ENCODE measurements at places on chromosomes 7 and 10.

DNA sequence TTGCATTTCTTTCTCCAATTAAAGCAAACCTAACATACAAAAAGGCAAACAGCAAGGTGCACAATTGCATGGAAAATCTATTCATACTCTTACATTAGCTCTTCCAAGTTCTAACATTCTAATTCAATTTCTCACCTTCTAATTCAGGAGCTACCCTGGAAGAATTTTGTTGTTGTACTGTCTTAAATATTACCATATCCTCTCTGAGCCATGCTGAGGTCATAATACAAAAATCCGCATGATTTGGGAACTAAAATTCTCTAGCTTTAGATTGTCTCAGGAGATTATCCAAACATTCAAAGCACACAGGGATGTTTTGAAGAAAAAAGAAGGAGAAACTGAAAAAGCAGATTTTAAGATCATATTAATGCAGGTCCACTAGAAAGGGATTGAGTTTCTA lies 229.9 kb downstream of the KIAA1217 start:
- no peak for DNase-seq

DNA sequence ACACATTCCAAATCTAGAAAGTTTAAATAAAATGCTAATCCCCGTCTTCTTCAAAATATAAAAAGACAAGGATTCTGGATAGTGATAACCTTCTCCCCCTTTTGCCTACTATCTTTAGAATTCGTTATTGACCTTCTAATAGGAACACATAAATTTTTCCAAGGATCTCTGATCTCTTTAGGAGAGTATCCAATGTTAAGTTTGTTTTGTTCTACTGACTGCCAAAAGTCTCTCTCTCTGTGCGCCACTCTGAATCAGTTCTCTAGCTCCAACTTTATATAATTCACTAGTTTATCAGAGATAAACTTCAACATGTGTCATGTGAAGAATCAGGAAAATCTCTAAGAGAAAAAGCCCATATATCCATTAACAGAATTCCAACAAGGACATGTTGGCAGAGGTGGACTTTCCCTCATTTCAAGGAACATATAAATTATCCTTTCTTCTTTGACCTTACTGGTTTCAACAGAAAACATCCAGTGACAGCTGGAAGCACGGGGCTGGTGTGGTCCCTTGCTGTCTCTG lies 615.6 kb downstream of the KCNMA1 start:
- DNase-seq = no peak

- no peak for DNase-seq
These were observed 122.1 kb downstream of the GRID1 start for GRCh38 chr10:86244297-86245014.

GRCh38 chr7:16078076-16078952 lies 343.0 kb downstream of the CRPPA start:
- DNase-seq = no peak

GRCh38 chr10:11841375-11841774 lies 18.2 kb downstream of the PROSER2 start:
- no peak for DNase-seq

GRCh38 chr7:71679480-71679879 lies 547.5 kb downstream of the GALNT17 start:
- no peak for DNase-seq

DNA sequence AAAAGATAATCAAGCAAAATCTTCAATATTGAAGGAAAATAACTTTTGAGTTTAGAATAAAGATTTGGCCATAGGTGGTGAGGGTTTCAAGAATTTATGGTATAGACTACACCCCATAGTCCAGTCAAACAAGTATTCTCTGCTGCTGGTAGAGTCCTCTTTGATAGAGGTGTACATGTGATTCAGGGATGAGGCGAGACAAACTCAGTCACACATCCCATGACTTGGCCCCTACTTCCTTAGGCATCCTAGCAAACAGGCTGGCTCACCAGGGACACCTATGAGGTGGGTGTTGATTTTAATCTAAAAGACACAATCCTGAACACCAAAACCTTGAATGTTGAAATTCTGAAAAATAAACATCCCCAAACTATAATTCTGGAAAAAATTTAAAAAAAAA lies 78.1 kb upstream of the SLC25A13 start:
- DNase-seq = no peak

GRCh38 chr7:134737566-134738345 lies 41.7 kb upstream of the CALD1 start:
- DNase-seq = no peak

- DNase-seq = no peak
These were observed 27.4 kb downstream of the MRPL32 start for GRCh38 chr7:42959549-42959948.

- no peak for DNase-seq
These were observed 427.7 kb downstream of the LRMDA start for GRCh38 chr10:75859141-75859540.
